Mesenteric fat pad (tissue), 1 donor: ENCODE measurements at places on chromosomes 16 and 17. TPM values are rescaled to one million over a fixed set of nuclear protein-coding genes. Genes with fewer than 3 reads are reported as not detected.

DNA sequence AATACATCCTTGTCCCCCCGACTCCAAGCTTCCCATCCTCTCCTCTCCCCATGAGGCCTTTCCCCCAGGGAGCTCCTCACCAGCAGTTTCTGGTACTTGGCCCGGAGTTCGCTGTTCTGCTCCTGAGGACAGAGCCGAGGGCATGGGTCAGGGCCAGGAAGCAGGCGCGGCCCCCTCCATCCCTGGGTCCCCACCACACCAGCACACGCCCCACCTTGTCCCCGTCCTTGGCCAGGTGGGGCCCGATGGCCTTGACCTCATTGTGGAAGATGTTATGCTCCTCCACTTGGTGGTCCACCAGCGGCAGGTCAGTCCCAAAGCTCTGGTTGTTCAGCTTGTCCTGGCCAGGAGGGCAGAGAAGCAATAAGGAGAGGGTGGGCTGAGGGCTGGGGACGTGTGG is 36.2 kb downstream of the PPL start:
- no peak for DNase-seq

- no peak for DNase-seq
These were observed 217.8 kb downstream of the CHD9NB start for GRCh38 chr16:52834736-52835465.

GRCh38 chr16:46482895-46483294 is 138.3 kb downstream of the SHCBP1 start:
- no peak for DNase-seq

DNA sequence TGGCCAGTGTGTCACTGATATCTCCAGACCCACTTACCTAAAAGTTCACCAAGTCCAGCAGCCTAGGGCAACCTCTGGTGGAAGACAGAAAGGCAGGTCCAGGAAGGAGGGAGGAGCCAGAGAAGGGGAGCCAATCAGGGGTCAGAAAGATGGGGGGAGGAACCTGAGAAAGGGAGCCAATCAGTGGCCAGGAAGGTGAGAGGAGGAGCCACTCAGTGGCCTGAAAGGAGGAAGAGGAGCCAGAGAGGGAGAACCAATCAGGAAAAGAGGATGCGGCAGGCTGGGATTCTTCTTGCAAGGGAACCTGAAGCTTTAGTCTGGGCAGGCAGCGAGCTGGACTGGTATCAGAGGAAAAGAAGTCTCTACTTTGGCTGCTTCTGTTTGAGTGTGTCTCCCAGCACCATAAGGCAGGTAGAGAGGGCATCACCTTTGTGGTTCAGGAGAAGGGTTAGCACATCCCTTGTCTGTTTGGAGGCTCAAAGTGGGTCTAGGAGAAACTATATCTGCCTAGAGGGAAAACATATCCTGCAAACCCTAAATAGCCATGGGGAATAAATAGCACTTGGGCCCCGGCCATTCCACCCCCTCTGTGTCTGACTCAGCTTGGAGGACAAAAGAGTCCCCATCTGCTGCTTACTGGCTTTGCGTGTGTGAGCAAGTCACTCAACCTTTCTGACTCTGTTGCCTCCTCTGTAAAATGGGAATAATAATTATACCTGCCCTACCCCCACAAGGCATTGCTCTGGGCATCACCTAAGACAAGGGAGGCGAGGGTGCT is 43.4 kb upstream of the CRHR1 start:
- peak; percentile 74 for DNase-seq

DNA sequence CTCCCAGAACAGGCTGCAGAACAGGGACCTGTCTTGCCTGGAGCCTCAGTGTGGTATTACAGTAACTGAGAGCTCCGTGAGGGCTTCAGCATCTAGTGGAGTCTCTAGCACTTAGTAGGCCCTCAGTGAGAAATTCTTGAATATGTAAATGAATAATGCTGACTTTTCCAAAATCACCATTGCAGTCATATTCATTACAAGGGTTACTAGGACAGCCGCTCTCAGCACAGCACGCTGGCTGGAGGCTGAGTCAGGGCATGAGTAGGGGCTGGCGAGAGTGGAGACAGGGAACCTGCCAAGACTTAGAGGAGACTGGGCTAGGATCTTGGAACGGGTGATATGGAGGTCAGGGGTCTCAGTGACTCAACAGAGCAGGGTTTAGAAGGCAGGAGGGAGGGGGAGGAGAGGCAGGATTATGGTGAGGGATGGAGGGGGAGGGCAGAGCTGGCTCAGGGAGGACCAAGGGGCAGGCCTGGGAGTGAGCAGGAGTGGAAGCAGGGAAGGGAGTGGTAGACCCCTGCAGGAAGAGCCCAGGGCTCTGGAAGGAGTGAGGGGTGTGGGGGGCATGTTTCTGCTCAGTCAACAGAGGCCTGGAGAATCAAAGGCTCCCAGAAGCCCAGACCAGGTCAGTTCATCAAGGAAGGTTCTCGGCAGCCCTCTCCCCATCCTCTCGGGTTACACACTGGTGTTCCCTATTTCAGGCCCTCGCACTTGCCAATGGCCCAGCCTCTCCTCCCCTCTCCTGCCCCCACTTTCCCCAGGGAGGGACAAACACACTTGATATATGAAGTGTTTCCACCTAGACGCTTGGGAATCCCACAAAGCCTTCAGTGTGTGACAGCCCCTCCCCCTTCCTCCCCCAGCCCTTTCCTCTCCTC is 42.3 kb downstream of the FZD2 start:
- no peak for DNase-seq

GRCh38 chr17:73787076-73788059 is 143.1 kb upstream of the SDK2 start:
- DNase-seq: no peak

- peak; percentile 89 for DNase-seq
These were observed 723 bp upstream of the SPAG5 start for GRCh38 chr17:28599311-28600184.

- no peak for DNase-seq
These were observed 118.6 kb upstream of the TNRC6C start for GRCh38 chr17:77839698-77840512.

STX1B gene
- total RNA-seq: 1.5 TPM

- no peak for DNase-seq
These were observed 29.3 kb upstream of the SMIM36 start for GRCh38 chr17:55540414-55541091.

DNA sequence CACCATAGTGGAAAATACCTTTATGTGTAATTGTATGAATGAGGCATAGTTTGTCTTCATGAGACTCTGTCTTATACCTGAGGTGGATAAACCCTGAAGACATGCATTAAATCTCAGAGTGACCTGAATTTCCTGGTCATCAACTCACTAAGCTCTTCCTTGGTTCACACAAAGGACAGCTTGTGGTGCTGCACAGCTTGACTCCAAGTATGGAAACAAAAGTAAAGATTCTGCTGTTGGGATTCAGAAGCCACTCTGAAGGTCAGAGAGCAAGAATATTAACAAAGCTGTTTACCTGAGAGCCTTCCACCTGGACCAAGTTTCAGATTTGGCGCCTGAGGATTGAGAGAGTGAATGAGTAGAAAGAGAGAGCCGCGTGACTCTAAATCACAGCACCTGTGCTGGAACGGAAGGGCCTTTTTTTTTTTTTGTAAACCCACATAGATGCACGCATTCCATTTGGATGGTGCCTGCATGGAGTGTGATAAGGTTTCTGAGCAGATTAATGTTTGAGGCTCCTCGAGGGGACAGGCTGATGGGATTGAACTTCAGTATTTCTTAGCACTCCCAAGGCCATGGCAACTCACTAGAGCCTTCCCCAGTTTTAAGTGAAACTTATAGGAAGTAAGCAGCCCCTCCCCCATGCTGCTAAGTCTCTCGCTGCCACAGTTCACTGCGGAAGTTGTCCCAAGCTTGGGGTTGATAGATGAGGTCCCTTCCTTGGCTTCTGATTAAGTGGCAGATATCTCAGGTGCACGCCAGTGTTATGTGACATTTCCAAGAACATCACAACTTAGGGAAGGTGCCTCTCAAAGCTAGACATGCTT is 28.7 kb downstream of the CALB2 start:
- DNase-seq: no peak

CNGB1 gene
- total RNA-seq: not detected

DNA sequence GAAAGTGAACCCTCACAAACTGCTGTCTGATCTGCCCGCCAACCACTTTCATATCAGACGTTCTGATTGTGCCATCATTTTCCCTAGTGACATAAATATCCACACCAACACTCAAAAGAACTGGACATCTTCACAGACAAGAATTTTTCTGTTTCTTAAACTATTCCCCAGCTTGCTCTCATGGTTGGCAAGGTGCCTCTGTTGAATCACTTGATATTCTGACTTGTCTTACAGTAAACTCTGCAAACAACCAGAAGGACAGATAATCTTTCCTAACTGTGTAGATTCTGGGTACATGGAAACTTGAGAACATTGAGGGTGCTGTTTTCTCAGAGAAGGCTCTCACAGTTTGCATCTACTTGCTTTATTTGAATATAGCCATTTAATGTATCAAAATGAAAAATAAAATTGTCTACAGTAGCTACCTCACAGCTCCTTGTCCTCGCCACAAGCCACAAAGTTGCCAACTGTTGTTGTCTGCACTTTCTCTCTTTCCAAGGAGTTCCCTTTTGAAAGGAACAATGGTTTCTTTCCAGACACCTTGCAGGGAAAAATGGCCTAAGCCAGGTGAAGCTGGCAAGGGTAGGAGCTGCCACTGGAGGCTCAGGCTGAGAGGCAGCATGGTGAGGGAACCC is 46.0 kb upstream of the ADAMTS18 start:
- no peak for DNase-seq

DNA sequence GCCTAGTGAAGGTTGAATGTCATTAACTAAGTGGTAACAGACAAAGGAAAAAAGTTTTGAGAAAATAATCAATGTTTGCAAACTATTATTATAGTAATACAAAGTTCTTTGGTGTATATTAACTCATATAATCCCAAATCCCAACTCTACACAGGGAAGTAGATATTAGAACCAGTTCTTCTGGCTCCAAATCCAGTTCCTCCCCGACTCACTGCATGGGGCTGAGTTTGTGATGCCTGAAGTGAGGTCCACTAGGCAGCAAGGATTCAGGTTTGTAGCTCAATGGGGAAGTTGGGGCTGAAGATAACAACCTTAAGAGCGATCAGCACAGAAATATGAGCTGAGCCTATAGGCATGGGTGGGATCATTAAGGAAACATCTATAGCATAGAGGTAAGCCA is 5.6 kb upstream of the SYNRG start:
- no peak for DNase-seq

DNA sequence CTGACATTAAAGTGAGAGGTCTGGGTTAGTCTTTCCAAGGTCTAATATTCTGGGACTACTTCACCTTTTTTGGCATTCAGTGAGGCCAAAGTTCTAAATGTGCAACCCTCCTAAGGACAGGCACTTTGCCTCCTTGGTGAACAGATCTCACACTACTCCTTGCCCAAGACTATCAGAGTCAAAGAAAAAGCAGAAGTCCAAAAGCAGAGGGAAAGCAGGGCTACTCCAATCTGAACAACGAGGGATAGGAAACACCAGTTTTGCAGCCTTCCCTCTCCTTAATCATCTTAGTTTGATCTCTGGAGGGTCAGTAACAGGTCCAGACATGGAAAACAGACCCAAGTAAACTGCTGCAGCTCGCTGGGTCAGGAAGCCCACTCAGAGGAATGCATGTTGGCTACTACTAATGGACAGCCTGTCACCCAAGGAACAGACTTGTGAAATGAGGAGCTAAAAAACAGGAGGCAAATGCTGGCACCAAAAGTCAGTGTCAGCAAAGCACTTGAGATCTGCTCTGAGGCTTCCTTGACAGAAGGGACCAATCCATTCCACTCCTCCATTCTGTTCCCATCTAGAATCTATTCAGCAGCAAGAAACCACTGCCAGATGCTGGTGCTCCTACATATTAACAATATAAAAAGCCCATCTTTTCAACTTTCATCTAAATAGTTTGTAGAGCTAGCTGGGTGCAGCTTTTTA is 29.9 kb downstream of the DCUN1D3 start:
- no peak for DNase-seq

GRCh38 chr17:17382971-17383370 is 79.8 kb downstream of the NT5M start:
- no peak for DNase-seq

- DNase-seq: no peak
These were observed 11.0 kb upstream of the PMFBP1 start for GRCh38 chr16:72182976-72183375.

DNA sequence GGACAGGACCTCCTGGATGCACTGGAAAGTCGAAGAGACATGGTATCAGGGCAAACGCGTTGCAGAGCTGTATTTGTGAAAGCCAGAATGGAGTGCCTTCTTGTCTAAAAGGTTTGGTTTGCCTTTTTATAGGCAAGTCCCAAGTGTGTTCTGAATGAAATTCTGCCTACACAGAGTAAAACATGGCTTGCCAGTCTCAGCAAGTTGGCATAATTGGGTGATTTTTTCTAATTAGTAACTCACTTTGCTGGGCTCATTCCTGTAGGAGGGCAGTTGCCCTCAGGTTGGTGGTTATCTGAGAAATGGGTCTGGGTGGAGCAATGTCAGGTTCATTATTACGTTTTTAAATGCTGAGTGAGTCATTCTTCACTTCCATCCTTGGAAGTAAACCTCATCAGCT is at the start of gene KRT25:
TSS of gene KRT25 (minus strand) at position 101 of the 400 bp plus-strand sequence. CDS start at position 41, 60 bp downstream.
- no peak for DNase-seq

GRCh38 chr17:55852734-55853133 is 101.9 kb downstream of the PCTP start:
- DNase-seq: no peak

DNA sequence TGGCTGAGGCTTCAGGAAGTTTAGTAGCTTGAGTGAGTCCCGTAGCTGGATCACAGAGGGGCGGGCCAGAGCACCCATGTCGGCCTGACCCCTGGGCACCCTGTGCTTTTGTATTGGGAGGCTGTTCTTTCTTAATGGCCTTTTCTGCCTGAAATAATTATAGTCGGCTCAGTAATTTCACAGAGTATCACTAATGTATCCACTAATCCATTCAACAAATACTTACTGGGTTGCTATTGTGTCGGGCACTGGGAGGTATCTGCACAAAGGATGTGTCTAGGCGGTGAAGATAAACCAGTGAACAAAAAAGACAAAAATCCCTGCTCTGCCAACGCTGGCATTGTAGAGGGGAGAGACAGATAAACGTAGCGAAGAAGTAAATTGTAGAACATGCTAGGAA is 318.6 kb downstream of the FOXL1 start:
- DNase-seq: no peak

- no peak for DNase-seq
These were observed 403.4 kb downstream of the GRIN2A start for GRCh38 chr16:9778849-9779248.

DNA sequence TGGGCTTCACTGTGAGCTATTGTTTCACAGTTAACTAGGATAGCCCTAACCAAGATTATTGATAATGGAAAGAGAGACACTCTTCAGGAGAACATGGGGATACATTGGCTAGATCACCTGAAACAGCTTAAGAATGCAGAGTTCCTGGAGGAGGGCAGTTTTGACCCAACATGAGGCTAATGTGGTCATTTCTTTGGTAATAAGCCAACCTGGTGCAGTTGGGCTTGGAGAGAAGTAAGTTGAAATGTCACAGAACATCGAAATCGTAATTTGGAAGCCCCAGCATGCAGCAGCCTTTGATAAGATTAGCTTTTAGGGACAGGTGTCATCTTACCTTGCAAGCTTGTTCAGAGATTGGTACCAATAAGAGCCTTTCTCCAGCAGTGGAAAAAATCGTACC is 556.6 kb upstream of the GOT2 start:
- no peak for DNase-seq
